Cerebellar nuclear complex (tissue), 1 donor: ENCODE measurements at places on chromosomes 1 and 21.

DNA sequence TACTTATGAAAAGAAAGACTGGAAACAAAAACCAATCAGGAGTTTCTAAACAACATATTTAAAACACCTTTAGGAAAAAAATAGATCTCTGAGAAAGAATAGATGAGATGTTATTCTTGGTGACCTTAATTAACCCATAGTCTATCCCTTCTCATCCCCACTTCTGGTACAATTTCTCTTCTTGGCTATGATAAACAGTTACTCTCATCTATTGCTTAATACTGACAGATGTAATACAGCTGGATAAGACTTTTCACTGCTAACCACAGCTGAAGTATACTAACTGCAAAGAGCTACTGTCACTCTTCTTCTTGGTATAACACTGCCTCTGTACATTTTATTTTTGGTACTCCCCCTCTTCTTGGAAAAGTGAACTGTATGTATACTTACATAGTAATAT lies 15.2 kb downstream of the EXTL2 start:
- no peak for DNase-seq

DNA sequence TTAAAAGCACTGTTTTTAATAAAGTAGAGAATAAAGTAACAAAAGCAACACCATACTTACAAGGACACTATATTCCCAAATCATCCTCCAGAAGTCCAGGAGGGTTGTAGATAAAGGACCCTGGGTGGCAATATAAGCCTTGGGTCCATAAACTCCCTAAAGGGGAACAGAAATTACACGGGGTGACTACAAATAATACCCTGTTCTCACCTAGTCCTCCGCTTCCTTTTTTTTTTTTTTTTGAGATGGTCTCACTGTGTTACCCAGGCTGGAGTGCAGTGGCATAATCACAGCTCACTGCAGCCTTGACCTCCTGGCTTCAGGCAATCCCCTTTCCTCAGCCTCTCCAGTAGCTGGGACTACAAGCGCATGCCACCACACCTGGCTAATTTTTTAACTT lies 13.1 kb downstream of the PTPN22 start:
- no peak for DNase-seq

DNA sequence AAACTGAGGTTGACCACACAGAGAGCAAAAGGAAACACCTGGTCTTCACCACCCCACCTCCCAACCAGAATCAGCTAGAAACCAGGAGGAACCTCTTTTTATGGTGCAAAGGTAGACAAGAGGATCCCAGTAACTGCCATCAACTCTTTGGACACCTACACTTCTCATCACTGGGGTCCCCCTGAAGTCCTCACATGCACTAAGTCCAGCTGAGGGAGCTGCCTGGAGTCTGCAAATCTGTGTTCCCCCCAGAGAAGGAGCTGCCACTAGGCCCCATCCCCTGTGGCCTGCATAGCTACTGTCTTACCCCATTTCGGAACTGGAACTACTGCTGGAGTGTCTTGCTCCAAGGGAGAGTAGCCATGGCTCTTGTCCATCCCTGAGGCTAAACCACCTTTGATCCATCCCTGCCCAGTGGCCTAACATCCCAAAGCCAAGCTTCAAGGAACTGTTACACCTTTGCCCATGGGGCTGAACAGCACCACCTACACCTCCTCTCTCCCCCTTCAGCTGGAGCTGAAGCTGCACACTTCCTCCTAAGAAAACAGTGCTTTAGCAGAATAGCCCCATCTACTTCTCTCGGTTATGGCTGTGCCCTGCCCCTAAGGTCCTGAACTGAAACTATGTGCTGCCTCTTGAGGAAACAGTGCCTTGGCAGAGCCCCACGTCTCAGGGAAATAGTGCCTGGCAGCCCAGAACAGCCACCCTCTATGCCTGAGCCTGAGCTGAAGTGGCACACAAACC lies 85.4 kb upstream of the CD53 start:
- no peak for DNase-seq

- DNase-seq, result no peak
Measured at GRCh38 chr1:117122330-117123025, 929 bp upstream of the TRIM45 start.

GRCh38 chr1:53957194-53957818 lies 11.2 kb downstream of the LRRC42 start:
- DNase-seq, result no peak

DNA sequence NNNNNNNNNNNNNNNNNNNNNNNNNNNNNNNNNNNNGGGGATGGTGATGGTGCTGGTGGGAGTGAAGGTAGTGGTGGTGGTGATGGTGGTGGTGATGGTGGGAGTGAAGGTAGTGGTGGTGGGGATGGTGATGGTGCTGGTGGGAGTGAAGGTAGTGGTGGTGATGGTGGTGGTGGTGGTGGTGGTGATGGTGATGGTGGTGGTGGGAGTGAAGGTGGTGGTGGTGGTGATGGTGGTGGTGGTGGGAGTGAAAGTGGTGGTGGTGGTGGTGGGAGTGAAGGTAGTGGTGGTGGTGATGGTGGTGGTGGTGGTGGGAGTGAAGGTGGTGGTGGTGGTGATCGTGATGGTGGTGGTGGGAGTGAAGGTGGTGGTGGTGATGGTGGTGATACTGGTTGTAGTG lies 93.6 kb downstream of the CRYAA start:
- DNase-seq, result no peak

DNA sequence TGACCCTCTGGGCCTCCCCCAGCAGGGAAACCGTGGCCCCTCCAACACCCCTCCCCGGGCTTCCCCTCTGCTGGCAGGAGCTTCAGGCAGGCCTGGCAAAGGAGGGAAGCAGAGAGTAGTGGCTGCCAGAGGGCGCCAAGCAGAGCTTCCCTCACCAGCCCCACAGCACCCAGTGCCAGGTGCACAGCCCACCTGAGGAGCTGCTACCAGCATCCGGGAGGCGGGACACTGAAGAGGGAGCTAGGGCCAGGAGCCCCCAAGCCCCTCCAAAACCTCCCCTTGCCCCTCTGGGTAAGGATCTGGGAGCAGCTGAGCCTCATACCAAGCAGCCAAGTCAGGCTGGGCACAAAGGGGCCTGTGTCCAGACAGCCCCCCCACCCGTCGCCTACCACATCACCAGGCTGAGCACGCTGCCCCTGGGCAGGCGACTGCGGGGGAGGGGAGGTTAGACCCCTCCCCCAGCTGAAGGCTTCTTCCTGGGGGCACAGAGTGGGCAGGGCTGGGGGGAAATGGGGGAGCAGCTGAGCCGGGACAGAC lies 19.6 kb downstream of the CCDC24 start:
- no peak for DNase-seq

DNA sequence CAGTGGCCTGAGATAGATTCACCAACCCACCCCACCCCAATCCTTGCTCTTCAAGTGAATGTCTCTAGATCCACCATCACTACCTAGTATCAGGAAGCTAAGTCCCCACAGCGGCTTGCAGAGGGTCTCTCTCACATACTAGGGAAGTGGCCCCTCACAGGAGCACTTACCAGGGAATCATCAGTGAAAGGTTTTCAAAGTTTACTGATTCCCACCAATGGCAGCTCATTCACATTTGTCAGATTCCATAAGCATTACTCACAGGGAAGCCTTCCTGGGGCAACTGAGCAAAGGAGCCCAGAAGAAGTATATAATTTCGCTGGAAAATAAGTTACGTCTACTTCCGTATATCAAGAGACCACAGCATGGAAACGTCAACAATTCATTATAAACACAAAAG lies 120.8 kb downstream of the GREM2 start:
- no peak for DNase-seq

- DNase-seq, result no peak
Measured at GRCh38 chr1:157442065-157442464, 110.2 kb downstream of the FCRL5 start.

- no peak for DNase-seq
Measured at GRCh38 chr1:224959115-224959514, 29.6 kb downstream of the DNAH14 start.

DNA sequence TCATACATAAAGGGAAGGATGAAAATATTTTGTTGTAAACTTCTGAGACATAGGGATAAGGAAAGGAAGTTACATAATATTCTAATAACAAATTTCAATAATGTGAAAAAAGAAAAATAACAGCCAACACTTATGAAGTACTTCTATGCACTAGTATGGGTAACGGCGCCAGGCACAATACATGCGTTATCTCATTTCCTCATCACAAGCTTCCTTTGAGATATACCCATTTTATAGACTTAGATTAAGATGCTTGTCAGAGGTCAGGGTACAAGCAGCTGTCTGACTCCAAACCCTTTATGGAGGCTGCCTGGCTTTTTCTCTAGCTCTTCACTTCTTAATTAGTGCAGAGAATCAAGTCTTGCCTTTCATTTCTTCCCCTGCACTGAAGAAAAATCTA lies 41.3 kb downstream of the TCP10L start:
- no peak for DNase-seq

GRCh38 chr1:53477651-53478501 lies 18.7 kb downstream of the DMRTB1 start:
- DNase-seq, result no peak

DNA sequence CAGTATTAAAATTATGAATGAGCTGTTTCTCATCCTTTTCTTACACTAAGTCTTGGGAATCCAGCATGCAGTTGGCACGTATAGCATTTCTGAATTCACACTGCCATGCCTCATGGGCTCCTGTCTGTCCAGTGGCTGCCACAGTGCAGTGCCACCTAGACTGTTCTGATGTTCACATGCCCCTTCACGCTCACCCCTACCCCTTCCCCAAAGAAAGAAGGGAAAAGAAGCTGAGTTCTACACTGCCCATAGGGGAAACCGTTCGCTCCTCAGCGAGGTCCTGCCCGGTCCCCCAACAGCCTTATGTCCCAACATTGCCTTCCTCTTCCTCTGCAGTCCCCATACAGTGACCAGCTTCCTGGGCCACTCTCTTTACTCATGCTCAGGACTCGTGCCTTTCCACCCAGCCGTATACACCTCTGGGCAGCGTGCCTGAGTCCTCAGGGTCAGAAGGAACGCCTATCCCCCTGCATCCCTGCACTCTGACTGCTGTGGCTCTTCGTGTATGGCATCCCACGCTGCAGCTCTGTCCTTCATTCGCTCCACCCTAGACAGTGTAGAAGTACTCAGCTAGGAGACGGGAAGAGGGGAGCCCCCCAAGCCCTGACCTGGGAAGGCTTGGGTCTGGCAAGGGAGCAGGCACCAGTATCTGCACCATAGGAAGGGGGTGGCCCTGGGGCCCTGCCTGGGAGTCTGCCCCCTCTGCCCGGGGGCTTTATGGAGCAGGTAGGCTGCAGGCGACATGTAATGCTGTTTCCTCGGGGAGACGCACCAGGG lies 24.1 kb upstream of the ARF1 start:
- no peak for DNase-seq

DNA sequence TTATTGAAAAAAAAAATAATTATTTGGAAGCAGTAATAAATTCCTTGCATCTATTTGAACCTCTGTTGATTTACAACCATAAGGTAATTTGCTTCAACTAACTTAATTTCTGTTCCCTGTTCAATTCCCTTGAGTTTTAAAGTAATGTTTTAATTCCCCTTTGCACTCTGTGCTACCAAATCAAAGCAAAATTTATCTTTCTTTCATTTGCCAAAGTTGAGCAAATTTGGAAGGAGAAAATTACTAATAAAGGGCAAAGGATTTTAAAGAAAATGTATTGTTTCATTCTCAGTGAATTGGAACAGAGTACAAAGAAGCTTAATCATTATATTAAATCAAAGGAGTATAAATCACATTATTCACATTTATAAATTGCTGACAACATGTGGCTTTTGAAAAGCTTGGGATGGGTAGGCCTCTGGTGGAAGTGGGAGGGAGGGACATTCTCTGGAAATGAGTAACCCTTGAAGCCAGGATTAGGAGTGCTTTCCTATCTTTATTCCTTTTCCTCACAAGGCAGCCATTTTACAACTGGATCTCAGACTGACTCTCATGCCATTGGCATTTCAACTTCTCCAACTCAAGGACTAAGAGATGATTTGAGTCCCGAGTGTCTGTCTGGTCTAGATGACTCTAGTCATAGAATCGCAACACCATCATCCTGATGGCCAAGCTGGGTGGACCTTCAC lies 331.6 kb upstream of the DUSP10 start:
- no peak for DNase-seq

GRCh38 chr1:165674599-165674998 lies 23.8 kb downstream of the ALDH9A1 start:
- DNase-seq, result no peak

GRCh38 chr1:82686774-82687173 lies 886.0 kb downstream of the ADGRL2 start:
- DNase-seq, result no peak

DNA sequence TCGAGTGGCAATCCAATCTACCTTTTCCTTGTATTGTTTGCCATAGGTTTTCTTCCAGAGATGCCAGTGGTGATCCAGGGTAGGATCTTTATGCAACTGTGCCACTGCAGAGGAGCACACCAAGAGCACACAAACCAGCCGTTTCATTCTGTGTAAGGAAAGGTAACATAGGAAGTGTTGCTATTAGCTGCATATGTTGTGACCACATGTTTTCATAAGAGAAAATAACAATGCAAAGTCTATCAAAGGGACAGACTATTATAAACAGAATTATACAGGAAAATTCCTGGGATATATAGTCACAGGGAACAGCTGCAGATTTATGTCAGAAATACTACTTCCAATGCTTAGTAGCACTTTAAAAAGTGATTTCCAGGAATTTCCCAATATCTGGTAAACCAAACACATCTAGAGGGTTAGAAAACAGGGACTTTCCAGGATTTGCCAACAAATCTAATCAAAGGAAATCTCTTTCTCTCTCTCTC lies 919 bp downstream of the CTSS start:
- DNase-seq, result no peak

GRCh38 chr21:17044696-17045095 lies 468.1 kb upstream of the CXADR start:
- DNase-seq, result no peak

DNA sequence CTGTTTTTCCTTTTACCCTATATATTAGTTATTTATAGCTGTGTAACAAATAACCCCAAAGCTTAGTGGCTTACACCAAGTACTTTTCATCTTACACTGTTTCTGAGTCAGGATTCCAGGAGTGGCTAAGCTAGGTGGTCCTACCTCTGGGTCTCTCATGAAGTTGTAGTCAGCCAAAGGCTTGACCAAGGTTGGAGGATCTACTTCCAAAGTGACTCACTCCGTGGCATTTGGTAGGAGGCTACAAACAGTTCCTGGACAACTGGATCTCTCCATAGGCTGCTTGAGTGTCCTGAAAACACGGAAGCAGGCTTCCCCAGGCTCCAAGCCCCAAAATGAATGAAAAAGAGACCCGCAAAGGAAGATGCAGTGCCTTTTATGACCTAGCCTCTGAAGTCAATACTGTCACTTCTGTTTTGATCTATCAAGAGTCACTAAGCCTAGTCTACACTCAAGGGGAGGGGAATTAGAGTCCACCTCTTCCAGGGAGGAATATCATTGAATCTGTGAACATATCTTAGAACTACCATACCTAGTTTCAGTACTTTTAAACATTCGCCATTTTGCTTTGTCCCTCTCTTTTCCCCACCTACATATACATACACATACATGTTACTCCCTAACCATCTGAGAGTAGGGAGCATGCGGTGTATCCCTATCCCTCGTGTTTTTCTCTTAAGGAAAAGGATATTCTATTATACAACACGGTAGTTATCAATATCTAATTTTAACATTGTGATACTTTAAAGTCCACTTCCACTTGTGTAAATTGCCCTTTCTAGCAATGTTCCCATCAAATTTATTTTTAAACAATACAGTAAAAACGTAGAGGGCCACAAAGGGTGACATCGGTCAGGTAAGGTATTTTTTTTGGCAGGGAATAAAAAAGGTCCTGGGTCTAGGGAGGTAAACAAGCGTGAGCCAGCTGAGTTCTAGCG lies 67.2 kb downstream of the SLC35A3 start:
- DNase-seq, result no peak
